Activated CD8-positive, alpha-beta memory T cell treated with anti-CD3 and anti-CD28 coated beads, Interleukin-2, amount 50 U/mL, for 48 hours (primary cell): ENCODE measurements at places on chromosomes 5 and 9.

GRCh38 chr5:159178978-159179377 is 30.4 kb downstream of the RNF145 start:
- no peak for DNase-seq

GRCh38 chr5:62152394-62153087 is 153.5 kb upstream of the KIF2A start:
- DNase-seq = no peak

DNA sequence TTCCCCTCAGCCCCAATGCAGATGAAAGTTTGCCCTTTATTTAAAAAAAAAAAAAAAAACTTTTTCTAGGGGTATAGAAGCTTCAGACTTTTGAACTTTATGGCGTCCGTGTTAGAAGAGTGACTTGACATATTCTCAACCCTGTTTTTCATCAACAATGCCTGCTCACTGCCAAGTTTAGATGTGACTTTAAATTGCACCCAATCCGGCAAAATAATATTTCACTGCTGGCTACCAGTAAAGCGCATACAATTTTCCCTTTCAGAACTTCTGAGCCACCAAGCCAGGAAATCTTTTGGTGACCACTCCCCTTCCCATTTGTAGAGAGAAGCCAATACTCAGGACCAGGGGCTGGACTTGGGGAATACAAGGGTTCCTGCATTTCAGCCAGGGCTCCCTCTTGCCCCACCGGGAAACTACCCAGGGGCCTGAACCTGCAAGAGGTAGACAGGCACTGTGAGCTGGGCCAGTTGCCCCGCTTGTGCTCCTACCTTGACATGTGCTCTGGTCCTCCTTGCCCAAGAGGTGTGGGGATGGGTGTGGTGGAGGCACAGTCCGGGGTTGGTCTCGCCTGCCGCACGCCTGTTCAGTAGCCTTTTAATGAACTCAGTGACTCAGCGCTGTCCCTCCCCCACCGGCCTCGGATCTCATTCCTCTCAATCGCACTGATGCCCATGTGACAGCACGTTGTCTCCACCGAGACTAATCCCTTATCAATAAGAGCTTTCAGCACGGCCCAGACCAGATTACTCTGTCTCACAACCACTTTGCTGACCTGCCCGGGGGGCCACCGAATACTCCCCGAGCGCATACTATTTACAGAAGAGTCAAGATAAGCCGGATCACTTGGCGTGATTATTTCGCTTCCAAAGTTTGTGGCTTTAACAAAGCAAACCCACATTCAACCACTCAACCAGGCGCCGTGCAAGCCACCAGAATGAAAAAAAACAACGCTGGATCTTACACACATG is 226.4 kb downstream of the DCP2 start:
- no peak for DNase-seq

DNA sequence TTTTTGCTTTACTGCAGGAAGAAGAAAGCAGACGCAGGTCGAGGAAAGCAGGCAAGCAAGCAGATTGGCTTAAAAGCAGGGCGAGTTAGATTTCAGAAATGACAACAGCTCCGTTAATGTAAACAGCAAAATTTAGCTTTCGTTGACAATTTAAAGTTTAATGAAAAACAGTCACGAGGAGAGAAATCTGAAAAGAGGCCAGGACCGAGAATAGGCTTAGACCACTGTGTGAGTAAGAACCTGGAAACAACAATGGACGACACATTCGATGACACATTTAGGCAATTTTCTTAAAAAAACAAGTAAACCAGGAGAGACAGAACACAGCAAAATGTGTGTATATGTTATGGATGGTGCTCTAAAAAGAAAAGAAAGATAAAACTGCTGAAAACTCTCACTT is 155.3 kb downstream of the ISOC1 start:
- no peak for DNase-seq

DNA sequence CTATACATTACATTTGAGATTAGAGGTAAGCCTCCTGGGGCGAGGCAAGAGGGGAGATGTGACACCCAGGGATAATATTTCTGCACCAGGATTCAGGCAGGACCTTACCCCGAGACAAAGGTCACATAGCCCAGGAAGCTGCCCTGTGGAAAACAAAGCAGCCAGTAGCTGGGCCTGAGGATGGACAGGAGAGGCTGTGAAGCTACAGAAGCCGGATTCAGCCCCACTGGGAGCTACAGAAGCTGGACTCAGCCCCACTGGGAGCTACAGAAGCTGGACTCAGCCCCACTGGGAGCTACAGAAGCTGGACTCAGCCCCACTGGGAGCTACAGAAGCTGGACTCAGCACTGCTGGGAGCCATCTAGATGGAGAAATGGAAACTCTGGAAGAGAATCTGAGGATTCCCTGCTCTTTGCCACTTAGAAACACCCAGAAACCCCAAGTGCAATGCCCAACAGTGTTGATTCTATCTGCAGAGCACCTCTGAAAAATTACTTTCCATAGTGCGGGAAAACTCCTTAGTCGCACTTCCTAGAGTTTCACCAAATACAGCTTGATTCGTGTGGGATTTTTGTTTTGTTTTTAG is 46.5 kb upstream of the ZFR start:
- no peak for DNase-seq

- no peak for DNase-seq
Observed at GRCh38 chr5:109997161-109997560, 307.4 kb downstream of the MAN2A1 start.

- peak; percentile 36 for DNase-seq
Observed at GRCh38 chr5:140130949-140131733, 5.4 kb downstream of the IGIP start.

DNA sequence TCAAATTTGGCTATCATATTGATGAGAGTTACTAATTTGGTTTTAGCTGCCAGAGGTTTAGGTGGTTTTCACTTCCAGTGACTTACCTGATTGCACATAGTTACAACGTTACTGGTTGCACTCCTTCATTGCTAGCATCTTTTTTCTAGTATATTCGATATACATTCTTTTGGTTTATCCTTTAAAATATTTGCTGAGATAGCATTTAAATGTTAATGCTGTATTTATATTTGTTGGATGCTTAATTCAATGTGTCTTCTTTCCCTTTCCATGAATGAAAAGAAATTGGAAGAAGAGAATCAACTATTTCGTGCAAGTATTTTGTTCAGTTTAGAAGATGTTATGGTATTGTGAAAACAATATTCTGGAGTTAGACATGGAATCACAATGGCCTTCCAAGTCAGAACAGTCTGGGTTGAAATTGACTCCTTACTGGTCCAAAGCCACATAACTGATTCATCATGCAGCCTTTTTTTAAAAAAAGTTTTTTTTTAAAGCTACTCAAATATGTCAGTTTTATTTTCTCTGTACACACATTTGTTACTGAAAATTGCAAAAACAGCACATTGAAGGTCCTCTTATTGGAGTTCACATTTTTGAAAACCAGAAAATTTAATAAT is 2.2 kb downstream of the SPIN1 start:
- DNase-seq = no peak

DNA sequence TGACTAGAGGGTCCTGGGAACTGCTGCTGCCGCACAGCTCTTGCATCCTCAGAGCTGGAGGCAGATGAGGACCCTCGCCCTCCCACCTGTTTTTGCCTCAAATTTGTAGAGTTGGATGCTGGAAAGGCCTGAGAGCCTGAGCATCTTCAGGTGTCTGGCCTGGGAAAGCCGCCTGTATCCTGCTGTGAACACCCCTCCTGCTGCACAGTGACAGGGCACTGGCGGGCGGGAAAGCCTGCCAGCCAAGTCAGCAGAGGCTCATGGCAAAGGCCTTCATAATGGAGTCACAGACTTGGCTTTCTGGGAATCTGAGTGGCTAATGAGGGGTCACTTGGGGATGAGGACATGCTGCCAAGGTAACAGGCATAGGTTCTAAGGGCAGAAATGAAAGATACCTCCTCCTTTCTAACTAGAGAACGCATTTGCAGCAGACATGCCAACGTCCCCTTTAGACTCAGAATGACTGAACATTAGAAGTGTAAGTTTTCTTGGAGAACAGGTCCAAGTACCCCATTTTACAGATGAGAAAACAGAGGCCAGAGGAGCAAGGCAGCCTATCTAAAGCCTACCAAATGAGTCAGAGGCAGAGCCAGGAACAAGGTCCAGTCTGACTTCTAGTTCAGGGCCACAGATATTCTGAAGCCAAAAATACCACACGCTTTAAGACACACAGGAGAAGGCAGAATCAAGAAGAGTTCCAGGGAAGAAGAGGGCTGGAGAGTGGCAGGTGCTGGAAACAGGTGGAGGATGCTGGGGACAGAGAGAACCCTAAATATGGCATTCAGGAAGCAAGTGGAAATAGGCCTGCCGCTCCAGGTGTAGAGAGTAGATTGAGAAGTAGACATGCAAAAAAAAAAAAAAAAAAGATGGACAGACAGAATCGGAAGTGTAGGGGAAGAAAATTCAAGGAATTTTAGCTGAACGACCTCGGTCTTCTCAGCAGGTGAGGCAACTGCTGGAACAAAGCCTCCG is 44.1 kb downstream of the EPB41L4B start:
- DNase-seq = no peak

DNA sequence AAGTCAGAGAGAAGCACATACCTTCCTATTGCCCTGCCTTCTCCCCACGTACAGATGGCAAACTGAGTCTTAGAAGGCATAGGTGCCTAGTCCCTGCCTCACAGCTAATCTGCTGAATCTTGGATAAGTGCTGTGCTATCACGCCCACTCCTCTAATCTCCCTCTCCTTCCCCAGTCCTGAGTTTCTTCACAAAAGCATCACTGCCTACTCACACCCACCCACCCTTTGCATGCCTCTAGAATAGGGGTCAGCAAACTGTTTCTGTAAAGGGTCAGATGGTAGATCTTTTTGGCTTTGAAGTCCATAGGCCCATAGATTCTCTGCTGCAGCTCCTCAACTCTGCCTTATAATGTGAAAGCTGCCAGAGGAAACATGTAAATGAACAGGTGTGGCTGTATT is 23.2 kb upstream of the JADE2 start:
- DNase-seq = no peak

DNA sequence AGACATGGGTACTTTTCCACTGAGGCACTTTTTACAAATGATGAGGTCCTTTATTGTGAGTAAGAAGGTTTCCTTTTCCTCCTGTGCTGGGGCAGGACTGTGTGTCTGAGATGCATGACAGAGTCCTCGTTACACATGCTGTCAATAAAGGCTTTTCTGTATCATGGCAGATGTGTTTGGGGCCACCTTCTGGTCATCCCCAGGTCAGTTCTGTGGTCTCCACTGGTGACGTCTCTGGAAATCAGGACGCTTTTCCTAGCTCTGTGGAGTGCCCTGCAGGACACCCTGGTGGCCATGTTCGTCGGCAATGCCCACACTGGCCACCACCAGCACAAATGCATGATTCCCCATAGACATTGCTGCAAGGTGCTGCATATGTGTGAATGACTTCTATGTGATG is 2.8 kb downstream of the CMBL start:
- DNase-seq = no peak

- DNase-seq = no peak
Observed at GRCh38 chr5:57932761-57933160, 450.1 kb upstream of the ACTBL2 start.

DNA sequence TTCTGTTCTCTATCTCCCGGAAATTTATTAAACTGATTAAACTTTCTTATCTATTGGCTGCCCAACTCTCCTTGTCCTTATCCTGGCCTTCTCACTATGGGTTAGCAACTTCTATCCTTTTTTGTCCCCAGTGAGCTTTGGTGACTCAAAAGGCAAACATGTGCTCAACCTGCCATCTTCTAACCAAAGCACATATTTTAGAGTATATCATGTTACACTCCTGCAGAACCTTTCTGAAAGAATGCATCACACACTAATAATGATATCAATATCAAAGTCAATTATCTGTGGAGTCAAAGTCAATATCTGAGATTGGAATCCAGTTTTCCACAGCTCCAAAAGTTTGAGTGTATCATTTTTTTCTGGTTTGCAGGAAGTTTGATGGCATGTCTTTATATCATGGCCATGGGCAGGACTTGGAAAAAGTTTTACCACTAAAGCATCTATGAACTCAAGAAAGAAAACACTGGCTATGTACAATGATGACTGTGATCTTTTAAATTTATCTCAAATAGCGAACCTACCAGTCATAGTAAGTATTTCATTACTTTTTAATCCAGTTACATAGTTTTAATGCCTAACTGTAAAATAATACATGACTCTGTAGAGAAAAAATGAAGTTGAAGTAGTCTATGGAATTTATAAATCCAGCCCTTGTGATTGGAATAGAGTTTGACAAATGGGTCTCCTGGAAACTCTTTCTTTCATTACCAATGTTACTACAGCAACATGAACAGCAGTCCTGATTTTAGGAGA is 166.8 kb downstream of the DROSHA start:
- no peak for DNase-seq

DNA sequence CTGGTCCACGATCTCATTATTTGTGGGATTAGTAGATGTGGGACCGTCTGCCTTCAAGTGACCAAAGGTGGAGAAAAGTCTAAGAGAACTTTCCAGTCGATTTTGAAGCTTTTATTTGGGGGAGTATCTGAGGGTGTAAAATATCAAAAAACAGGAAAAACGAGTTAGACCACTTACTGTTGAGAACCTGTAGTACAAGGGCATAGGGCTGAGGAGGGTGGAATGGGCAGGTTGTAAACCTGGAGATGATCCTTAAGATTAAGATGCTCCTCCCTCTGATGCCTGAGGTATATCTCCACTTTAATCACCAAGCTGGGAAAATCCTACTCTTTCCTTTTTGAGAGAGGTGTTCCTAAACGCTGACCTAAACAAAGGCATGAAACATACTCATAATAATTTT is 32.0 kb upstream of the GTF2H2C start:
- DNase-seq = no peak

- peak; percentile 78 for DNase-seq
Observed at GRCh38 chr5:11143456-11144267, 382.6 kb upstream of the DAP start.

DNA sequence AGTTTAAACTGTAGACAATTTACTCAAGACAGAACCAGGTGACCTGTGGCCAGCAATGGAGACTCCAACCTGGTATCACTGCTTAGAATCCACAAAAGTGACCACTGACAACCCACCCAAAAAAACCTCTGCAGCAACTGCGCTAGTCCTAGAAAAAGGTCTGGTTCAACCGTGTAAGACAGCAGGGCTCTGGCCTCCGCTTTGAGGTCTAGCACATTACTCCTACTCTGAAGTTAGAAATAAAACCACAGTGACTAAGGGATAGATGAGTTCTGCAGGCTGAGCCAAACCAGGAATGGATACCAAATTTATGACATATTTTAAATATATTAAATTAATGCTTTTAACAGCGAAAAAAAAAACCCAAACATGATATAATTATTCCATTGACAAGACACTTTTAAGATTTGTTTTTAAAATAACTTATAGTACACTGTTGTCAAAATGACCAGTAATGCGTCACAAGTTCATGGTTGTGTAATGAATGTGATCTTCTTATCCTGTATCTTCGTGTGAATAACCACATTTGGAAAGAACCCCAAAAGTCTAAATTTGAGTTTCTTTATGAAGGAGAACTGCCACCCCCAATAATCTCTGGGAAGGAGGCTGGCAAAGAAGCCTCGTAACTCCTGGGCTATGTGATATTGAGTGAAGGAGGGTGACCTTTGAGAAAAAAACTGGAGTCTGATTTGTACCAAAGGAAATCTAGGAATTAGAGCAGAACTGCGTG is 101.9 kb upstream of the SLC44A1 start:
- DNase-seq = peak; percentile 17

DNA sequence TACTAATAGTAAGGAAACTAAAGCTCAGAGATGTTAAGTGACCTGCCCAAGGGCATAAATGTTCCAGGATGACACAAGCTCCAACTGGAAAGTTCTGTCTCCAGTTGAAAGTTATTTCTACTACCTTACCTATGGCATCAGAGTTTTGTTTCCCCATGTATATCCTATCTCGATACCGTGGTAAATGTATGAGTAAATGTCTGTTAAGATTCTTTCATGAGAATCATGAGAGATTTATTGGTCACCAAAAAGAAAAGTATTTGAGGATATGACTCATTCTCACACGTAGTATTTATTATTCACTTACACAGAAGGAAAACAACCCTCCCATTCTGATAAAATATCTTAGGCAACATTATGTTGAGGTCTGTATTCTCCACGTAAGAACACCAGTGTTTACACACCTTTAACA is 11.1 kb upstream of the SHOC1 start:
- DNase-seq = no peak
